ENCODE measurements at places on chromosomes 3 and 15. TPM values are rescaled to one million over a fixed set of nuclear protein-coding genes. Genes with fewer than 3 reads are reported as not detected.

Gene RHCG
- 0.23 TPM for polyA plus RNA-seq

Gene LRTM1
- 4.0 TPM for polyA plus RNA-seq

Gene SLC28A1
- polyA plus RNA-seq = 0.10 TPM

DNA sequence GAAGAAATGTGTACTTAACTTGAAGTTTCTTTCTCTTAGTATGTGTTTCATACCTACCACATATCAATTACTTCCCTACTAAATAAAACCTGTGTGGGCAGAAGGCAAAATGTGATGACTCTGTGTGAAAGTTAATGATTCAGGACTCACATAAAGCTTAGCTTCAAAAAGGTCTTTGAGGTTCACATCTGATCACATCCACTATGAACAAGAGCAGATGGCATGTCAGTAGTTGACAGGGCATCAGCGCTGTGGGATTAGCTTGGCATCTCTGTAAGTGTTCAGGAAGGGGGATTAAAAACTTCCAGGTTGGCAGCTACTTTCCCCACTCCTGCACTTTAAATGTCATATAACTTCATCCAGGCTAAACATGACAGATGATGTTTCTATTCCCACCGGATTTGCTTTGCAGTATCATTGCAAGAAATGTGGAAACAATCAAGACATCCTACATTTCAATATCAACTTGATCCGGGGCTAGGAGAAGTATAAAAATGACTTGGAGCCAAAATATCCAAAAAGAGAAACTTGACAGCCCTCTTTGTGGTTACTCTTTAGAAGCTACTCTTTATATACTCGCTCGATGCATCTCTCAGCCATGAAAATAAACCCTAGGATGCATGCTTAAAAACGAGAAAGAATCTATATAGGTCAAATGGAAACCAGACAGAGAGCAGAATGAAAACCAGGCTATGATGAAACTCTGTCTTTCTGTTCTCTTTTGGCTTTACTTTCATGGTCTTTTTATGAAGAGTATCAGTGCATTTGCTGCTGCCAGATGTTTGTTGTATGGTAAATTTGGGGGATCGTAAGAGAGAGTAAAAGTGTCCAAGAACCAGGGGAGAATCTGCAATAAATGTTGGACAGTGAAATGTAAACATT is 273.1 kb upstream of the ALCAM start:
- no peak for DNase-seq

GRCh38 chr15:22874256-22874655 is 35.8 kb downstream of the NIPA2 start:
- peak; percentile 67 for DNase-seq

DNA sequence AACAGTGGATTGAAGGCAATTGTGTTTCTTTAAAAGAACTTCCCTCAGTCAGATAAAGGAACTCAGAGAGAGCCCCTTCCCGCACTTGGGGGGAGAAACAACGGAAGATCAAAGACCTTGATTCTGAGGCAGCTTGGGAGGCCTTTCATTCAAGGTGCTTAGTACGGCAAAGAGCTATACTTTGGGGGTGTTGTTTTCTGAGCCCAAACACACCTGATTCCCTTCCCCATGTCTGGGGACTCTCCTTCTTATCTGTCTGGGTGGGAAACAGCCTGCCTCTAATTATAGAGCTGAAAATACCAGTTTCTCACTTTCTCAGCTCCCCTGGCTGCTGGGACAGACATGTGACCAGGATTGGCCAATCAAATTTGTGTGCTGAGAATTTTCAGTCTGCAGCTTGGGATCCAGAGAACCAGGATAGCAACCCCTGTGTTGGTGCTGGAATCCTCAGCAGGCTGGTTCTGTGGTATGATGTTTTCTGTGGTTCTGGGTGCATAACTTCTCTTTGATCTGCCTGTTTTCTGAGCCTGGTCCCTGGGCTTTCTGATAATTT is 19.4 kb upstream of the IQCF6 start:
- no peak for DNase-seq

DNA sequence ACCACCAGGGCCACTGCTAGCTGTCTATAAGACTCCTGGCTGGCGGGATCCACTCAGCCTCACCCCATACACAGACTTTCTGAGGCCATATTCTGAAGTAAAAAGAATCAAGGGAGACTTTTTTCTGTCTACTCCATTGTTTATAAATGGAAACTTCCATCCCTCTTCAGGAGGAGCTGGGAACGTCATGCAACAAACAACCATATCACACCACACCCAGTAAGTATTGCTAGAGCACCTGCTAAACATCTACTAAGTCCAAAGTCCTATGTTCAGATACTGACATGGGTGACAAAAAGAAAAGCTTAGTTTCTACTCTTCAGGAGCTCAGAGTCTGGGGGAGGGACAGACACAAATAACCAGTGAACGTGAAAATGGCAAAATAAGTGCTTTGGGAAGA is 324.8 kb upstream of the ONECUT1 start:
- DNase-seq = no peak

- DNase-seq = no peak
These were observed 80.7 kb upstream of the ZBED2 start for GRCh38 chr3:111675846-111676210.
